ENCODE measurements at places on chromosomes 12 and 14.

GRCh38 chr12:116636608-116637519 lies 77.7 kb downstream of the MAP1LC3B2 start:
- no peak for DNase-seq

GRCh38 chr14:101054671-101055070 lies 151.1 kb upstream of the RTL1 start:
- no peak for DNase-seq

GRCh38 chr14:53156238-53156637 lies 3.1 kb upstream of the DDHD1 start:
- DNase-seq = no peak

- no peak for DNase-seq
These were observed 513.1 kb downstream of the KCNH5 start for GRCh38 chr14:62532181-62532580.

- no peak for DNase-seq
These were observed 165.7 kb downstream of the BMP4 start for GRCh38 chr14:53790731-53791500.

DNA sequence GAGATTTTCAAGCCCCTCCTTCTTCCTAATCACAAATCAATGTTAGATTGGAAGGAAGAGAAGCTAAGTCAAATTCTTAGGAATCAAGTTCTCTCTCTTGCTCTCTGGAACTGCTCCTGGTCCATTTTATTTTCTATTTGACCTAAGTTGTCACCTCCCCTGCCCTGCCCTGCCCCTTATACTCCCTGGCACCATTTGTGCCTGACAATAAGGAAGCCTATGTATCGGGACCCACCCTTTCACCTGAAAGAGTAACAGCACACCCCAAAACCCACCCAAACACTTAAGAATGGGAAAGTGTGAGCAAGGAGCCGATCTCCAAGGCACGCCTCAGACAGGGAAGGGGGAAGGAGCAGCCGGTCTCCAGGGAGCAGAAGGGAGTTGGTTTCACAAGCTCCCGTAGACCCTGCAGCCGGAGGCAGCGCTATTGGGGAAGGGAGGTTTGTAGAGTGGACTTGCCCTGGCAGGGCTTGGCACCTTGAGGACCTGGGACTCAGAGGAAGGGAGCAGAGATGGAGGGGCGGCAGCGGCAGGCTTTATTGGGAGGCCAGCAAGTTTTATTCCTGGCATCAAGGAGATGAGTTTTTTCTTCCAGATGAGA lies 1.6 kb downstream of the LRRC74A start:
- DNase-seq = peak; percentile 66

- DNase-seq = no peak
These were observed 55.4 kb downstream of the KCNJ8 start for GRCh38 chr12:21718944-21719650.

GRCh38 chr14:74978416-74978947 lies 23.1 kb upstream of the PGF start:
- no peak for DNase-seq

DNA sequence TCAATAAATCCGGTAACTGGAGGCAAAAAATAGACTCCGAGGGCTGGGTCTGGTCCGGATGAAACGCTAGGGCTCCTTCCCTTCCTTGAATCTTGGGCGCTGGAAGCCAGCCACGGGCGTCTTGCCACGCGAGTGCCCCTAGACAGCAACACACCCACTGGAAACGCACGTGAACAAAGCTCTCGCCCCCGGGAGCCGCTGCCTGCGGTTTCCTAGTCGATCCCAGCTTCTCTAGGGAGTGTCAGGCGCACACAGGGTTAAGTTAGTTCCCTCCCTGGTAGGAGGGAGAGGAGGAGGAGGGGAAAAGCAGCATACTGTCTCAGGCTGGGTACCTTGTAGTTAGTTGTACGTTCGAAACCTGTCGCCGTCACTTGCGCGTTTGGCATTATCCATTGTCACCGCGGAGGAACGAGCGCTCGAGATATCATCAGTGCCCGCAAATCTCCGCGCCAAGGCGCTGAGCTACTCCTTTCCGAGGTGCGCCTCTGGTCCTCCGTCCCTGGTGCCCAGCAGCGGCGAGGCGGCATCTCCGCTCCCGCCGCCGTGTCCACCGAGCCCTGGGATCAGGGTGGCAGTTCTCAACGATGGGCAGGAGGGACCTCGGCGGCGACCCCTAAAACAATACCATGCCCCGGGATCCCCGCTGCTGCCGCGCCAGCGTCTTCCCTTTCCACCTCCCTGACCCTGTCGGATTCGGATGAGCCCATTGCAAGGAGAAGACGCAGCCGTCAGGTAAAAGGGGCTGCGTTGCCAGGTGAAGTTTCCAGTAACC lies at the start of gene FLRT2:
FLRT2 (plus strand) TSS at position 342 of the 772 bp plus-strand sequence. CDS start 91,371 bp downstream, outside the sequence.
- peak; percentile 90 for DNase-seq

- no peak for DNase-seq
These were observed 1027.6 kb downstream of the BCL11B start for GRCh38 chr14:98244162-98244948.

Measured in sciatic nerve (tissue), 2 donors.